ENCODE measurements at places on chromosomes 6 and 20.

DNA sequence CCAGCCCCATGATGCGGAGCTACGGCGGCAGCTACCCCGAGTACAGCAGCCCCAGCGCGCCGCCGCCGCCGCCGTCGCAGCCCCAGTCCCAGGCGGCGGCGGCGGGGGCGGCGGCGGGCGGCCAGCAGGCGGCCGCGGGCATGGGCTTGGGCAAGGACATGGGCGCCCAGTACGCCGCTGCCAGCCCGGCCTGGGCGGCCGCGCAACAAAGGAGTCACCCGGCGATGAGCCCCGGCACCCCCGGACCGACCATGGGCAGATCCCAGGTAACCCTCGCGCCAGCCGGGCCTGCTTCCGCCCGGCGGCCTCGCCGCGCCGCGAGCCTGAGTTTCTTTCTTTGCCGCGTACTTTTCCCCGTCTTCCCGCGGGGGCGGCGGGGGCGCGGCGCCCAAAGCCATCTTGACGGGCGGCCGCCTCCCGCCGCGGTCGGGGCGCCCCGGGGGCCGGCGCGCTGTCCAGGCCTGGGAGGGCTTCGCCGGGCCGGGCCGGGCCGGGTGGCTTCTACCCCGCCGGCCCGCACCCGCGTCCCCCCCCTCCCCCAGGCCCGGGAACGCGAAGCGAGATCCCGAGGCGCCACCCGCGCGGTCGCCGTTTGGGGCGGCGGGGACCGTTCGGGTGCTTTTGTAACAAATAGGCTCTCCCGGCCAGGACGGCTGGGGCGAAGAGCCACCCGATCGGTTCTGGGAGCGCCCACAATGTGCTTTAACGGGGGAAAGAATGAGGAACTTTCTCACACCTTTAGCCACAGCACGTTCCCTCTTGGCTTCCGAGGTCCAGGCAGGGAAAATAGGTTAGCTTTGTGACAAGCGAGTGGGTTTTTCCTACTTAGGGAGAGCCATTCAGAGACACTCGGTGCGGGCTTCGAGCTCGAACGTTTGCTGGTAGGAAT, 2.3 kb downstream of the ARID1B start:
- no peak for DNase-seq

- no peak for DNase-seq
Measured at GRCh38 chr20:61719691-61720347, 345.9 kb downstream of the TAF4 start.

DNA sequence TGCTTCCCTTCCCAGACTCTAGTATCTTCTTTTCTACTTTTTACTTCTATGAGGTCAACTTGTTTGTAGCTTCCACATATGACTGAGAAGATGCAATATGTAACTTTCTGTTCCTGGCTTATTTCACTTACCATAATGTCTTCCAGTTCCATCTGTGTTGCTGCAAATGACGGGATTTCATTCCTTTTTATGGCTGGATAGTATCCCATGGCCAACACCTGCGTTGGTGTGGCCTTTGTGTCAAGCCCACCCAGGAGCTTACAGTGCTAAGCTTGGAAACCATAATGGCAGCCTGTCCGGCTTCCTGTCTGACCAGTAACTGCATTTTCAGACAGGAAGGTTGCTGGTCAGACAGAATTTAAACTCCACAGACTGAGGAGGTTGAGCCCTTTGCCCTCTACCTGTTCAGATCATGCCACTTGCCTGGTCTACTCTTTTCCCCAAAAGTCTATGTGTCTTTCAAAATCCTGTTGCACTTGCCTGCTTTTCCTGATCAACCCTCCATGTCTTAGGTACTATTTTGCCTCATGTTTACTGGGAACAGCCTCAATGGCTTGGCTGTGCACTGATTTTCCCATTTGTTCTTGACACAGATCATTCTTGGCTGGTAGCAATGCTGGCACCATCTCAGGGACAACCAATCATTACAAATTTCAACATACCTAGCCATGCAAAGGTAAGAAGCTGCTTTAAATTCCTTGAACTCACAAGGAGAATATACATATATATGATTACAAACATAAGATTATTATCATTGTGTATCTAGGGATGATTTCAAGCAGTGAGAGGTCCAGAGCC, 114.3 kb upstream of the PLEKHG1 start:
- DNase-seq = no peak

GRCh38 chr6:144630857-144631256, 345.7 kb downstream of the UTRN start:
- no peak for DNase-seq

DNA sequence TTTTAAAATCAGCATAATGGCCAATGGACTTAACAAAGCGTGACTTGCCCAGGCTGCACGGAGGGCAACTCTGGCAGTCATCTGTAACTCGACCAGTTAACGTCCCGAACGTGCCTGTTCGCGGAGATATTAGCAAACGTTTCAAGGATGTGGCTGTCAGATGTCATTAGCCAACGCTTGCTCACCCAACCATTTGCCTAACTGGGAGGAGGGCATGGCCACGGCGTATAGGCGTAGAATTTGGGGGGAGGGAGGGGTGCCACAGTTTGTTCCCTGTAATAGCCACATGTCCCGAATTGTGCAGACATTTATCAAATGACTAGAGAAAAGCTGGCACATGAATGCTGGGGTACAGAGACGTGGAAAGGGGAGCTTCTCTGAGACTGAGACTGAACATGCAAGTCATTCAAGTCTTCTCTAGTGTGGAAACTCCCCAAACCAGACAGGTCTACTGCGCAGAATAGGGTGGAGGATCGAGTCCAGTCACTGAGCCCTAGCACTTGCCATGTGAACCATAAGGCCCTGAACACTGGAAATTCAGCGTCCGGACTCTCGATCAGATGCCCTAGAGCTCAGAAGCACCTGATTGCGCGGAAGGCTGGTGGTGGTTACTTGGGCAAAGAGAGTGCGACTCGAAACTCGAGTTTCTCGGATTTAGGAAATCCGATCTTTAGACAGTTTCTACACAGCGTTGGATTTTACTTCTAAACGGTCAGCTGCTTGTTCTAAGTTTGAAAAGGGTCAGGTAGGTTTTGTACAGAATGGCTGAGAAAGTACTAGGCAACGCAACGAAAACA, 32.6 kb downstream of the TFAP2B start:
- no peak for DNase-seq

DNA sequence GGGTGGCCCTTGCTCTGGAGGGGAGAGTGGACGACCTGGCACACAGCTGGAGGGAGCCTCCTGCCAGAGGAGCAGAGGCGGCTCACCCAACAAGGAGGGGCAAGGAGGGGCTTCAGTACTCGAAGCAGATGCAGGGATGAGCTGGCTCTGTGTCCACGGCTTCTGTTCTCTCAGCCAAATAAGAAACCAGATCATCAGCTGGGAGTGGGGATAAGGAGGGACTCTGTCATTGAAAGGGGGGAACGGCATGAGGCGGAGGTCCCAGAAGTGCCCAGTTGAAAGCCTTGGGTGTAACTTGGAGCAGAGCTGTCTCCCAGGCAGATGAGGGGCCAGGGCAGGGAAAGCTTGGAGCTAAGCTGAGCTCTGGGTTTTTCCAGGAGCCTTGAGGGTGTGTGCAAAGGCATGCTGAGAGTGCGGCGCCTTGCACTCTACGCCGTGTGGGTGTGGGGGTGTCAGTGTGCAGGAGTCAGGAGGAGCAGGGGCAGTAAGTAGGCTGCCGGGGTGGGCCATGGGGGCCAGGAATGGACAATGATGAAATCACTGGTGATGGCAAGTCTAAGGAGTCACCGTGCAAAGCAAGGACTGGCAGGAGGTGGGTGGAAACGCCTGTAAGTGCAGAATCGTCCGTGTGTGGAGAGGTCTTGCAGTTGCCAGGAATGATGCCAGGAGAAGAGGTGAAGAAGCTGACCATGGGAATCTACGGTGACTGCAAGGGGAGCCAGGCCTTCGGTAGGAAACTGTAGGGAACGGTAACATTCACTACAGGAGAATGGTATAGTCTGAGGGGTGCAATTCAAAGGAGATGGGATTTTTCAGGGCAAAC, 85.4 kb upstream of the FOXQ1 start:
- no peak for DNase-seq

- no peak for DNase-seq
Measured at GRCh38 chr6:16180696-16181438, 52.0 kb downstream of the MYLIP start.

DNA sequence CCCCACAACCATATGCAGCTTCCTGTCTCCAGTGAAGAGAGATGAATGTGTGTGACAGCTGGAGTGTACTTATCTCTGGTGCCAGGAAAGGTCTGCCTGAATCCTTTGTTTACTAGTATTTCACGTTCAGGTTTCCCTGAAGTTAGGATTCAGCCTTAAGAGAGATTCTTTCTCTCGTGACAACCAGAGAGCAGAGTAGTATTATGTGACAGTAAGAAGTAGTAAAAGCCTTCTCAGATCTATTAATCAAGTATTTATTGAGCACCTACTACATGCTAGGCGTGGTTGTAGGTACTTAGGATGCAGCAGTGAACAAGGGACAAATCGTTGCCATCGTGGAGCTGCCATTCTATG, 949 bp downstream of the KIFC1 start:
- peak; percentile 37 for DNase-seq

DNA sequence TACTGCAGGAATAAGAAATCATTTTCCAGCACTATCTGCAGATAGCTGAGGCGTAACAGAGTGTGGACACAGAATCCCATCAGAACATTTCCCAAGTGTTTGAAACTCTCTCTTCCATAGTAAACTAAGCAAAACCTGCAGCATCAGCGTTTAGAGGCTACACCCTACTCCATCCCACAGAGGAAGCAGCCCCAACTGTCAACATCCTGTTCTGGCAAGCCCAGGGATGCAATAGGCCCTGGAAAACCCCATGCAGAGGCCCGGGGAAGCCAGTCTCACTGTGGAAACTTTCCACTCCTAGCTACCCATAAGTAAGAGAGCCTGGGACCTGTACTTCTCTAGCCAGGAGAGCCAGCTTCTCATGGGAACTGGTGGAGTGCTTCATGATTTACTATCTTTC, 129.4 kb downstream of the LY86 start:
- DNase-seq = no peak

GRCh38 chr20:62267543-62267942, 29.2 kb downstream of the OSBPL2 start:
- no peak for DNase-seq

DNA sequence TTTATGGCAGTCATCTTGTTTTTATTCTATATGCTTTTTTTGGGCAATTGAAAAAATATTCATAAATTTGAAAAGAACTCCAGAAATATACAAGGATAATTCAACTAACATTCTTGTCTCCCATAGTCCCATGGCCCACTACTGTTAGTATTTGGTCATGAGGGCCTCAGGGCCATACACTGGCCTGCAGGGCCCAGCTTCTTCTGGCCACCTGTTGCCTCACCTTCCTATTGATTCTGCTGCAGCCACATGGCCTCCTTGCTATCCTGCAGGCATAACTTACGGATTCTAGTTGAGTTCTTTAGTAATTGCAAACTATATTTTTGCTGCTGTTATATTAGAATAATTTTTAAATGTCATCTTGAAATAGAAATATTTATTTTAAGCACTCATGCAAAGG, 72.6 kb downstream of the SCAND1 start:
- DNase-seq = no peak

DNA sequence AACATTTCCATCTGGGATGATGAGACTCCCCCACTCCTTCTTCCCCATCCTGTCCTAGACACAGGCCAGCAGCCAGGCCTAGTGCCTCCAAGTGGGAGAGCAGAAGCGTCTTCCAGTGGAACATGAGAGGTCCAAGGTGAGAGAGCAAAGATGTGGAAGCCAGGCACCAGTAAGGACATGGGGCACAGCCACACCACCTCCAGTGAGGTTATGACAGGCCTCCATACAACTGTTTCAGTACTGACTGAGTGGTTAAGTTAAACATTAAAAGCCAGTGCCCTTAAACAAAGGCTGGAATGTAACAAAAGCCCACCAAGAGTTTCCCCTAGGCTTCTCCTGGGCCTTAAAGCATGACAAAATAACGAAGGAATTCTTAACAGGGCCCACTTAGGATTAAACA, 5.3 kb downstream of the ZBTB24 start:
- DNase-seq = no peak

GRCh38 chr6:150452428-150453243, 83.8 kb downstream of the IYD start:
- DNase-seq = no peak

- DNase-seq = no peak
Measured at GRCh38 chr20:10857352-10858070, 183.7 kb upstream of the JAG1 start.

DNA sequence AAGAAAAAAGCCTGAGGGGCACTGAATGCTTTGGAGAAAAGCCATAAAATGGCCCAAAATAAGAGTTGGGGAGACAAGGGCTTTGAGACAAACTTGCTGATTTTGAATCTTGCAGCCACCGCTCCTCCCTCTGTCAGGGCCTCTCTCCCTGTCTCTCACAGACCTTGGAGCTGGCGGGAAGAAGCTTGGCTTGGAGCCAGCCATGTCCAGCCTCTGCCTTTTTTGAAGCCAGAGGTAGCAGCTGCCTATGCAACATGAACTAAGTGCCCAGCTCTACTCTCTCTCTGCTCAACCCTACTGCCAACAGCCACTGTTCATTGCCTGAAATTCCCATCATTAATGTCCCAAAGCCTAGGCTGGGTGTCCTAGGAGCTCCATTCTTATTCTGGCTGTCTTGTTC, 63.7 kb upstream of the CTNNBL1 start:
- no peak for DNase-seq

DNA sequence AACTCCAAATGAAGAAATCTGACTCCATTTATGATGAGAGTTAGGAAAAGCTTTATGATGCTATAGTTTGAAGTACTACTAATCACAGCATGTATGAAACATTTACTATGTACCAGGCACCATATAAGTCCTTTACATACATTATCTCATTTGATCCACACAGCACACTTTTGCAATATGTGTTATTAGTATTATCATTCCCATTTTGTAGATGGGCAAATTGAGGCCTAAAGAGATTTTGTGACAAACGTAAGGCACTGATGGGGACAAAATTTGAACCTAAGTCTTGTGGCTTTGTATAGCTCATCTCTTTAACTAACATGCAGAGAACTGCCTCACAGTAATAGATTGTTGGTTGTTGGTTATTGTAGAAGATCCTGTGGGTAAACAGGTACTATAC, 14.2 kb upstream of the TNFRSF21 start:
- no peak for DNase-seq

- no peak for DNase-seq
Measured at GRCh38 chr6:56649782-56650181, 7.1 kb upstream of the DST start.
